Activated naive CD8-positive, alpha-beta T cell treated with anti-CD3 and anti-CD28 coated beads for 36 hours (primary cell): ENCODE measurements at places on chromosomes 7 and 10. TPM values are rescaled to one million over a fixed set of nuclear protein-coding genes. Genes with fewer than 3 reads are reported as not detected.

Gene STEAP2
- not detected for total RNA-seq

Gene FOXI2
- total RNA-seq, result not detected

GRCh38 chr10:43599333-43599732, 6.9 kb upstream of the ZNF485 start:
- no peaks in the 10 kb centered on the region for H3K27me3 ChIP-seq
- no peak for DNase-seq
- no peak overlapping the region for H3K4me3 ChIP-seq

- no peak overlapping the region for H3K27ac ChIP-seq
- H3K4me3 ChIP-seq, result no peak overlapping the region
- DNase-seq, result no peak
Observed at GRCh38 chr10:58796242-58796641, 283.6 kb downstream of the BICC1 start.
